Forelimb muscle (tissue), 1 donor: ENCODE measurements at places on chromosomes 3 and 15. TPM values are rescaled to one million over a fixed set of nuclear protein-coding genes. Genes with fewer than 3 reads are reported as not detected.

Gene CCDC13
- 0.67 TPM for polyA plus RNA-seq

DNA sequence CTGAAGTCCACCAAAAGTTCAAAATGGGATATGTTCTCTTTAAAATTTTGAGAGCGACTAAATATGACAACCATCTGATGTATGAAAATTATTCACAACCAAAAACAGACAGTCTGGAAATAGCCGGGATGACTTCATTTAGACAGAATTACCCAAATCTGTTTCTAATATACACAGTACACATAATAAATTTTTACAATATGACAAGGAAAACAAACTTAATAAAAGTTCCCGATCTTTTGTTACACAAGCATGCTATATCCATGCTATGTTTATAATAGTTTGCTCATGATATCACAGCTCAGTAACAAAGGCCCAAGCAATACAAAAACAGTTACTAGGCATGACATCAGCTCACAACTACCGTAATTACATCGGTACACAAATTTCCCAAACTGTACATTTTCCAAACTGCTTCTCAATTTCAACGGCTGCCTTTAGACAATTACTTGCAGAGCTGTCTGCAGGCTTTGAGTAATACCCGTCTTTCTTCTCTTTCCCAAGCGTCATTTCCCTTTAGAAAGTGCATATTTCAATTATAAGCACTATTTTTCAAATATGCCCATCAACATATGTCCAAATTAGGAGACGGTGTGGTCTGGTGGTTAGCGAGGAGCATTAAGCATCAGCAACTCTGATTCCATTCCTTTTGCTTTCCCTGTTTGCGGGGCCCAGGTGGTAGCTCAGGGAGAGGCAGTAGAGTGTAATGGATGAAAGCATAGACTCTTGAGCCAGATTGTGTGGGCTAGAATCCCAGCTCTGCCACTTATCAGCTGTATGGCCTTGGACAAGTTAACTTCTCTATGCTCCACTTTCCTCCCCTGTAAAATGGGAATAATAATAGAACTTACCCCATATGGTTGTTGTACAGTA, 481.2 kb downstream of the FOXP1 start:
- peak; percentile 87 for DNase-seq

DNA sequence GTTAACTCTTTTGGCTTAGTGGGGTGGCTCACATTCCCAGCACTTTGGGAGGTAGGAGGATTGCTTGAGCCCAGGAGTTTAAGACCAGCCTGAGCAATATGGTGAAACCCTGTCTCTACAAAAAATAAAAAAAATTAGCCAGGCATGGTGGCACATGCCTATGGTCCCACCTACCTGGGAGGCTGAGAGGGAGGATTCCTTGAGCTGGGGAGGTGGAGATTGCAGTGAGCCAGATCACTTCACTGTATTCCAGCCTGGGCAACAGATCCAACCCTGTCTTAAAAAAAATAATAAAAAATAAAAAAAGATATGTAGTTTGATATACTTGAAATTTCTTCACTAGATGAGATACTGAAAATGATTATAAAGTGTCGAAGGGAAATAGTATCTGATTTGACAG, 178.8 kb downstream of the TCF12 start:
- no peak for DNase-seq

GRCh38 chr3:11019116-11019819, 26.7 kb downstream of the SLC6A1 start:
- DNase-seq: no peak

DNA sequence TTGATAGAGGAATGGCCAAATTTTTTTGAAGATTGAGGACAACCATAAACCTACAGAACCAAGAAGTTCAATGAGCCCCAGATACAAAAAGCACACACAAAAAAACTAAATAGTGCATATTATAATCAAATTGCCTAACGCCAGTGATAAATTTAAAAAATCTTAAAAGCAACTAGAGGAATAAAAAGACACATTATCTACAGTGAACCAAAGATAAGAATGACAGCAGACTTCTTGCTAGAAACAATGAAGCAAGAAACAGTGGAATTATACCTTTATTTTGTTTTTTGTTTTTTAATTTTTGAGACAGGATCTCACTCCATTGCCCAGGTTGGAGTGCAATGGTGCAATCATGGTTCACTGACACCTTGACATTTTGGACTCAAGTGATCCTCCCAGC, 9.9 kb upstream of the SAMD7 start:
- no peak for DNase-seq

DNA sequence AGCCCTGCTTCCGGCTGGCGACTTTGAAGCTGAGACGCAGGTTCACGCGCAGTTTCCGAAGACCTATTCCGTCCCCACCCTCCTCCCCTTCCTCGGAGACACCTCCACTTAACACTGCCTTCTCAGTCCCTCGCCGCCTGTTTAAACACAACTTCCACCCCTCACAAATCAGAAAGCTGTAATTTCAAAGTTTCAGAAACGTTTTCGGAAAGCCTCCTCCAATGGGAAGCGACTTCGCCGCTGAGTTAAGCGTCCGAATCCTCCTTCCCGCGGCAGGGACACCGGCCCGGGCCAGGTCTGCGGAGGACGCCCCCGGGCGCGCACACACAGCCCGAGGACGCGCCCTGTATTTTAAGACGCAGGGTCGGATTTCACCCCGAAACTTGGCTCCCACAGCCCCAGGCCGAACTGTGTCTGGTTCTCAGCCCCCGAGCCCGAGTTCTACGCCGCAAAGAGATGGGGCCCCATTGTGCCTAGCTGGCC, 559 bp upstream of the LRRN1 start:
- DNase-seq: no peak

GRCh38 chr3:194971009-194971408, 285.3 kb downstream of the FAM43A start:
- no peak for DNase-seq

DNA sequence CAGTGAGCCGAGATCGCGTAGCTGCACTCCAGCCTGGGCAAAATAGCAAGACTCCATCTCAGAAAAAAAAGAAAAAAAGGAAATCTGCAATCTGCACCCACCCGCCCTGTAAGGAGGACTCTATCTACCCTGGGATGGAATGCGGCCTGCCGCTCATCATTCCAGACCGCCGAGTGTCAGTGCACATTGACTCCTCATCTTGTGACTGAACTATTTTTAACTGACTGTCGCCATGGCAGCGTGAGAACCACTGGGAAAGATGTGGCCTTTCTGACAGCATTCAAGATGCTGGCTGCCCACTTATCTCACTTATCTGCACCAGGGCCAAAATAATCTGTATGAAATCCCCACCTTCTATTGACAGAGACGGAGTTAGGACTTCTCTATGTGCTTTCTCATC, 38.8 kb upstream of the ANKRD34C start:
- DNase-seq: no peak

Gene OR5K2
- not detected for polyA plus RNA-seq

Gene EPHB1
- polyA plus RNA-seq: 49.5 TPM

GRCh38 chr15:47964229-47964628, 156.6 kb upstream of the SLC24A5 start:
- no peak for DNase-seq

DNA sequence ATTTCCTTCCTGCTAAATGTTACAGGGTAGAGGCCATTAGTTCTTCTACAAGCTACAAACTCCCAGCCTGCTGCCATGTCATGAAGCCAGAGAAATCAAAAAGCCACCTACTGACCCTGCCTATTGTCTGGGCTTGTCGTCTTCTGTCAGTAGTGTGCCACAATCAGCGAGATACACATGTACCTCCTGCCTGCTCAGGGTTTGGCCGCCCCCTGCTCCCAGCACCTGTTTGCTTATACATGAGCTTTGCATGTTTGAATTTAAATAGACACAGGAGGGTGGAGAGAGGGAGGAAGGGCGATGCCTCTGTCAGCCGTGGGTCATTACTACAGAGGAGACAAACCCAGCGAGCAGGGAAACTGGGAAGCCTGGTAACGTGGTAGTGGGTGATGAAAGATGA, 106.1 kb downstream of the ROBO2 start:
- DNase-seq: no peak

DNA sequence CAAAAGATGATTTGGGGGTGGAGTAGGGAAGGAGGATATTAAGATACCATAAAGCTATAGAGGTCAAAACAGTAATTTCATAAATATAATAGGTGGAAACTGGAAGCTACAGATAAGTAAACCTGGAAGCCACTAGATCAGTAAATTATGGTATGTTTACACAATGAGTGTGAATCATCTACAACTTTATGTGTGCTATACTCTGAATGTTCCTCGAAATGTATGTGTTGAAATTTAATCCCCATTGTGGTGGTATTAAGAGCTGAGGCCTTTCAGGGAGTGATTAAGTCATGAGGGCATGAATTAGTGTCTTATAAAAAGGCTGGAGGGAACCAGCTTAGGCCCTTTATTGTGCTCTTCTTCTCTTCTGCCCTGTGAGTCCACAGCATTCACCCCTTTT, 25.2 kb downstream of the EOMES start:
- DNase-seq: no peak

Gene ANAPC13
- 59.3 TPM for polyA plus RNA-seq

Gene ROPN1
- polyA plus RNA-seq: 0.09 TPM

Gene C3orf85
- not detected for polyA plus RNA-seq

Gene SI
- not detected for polyA plus RNA-seq

GRCh38 chr3:165653130-165653778, 184.0 kb downstream of the BCHE start:
- DNase-seq: no peak
